Muscle of back (tissue), 13 donors: ENCODE measurements at places on chromosomes 6 and 20. TPM values are rescaled to one million over a fixed set of nuclear protein-coding genes. Genes with fewer than 3 reads are reported as not detected.

DNA sequence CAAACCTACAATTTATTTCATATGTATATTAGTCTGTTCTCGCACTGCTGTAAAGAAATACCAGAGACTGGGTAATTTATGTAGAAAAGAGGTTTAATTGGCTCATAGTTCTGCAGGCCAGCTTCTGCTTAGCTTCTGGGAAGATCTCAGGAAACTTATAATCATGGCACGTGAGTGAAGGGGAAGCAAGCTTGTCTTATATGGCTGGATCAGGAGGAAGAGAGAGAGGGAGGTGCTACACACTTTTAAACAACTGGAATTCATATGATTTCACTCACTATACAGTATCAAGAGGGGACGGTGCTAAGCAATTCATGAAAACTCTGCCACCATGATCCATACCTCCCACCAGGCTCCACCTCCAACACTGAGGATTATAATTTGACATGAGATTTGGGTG is 29.9 kb downstream of the PHACTR2 start:
- DNase-seq, result no peak

GRCh38 chr6:169529931-169530751 is 171.7 kb downstream of the WDR27 start:
- DNase-seq, result peak; percentile 86

- no peak for DNase-seq
These were observed 956.5 kb downstream of the TFAP2A start for GRCh38 chr6:9458424-9458823.

GRCh38 chr6:39444479-39445019 is 122.0 kb upstream of the KCNK16 start:
- no peak for DNase-seq

DNA sequence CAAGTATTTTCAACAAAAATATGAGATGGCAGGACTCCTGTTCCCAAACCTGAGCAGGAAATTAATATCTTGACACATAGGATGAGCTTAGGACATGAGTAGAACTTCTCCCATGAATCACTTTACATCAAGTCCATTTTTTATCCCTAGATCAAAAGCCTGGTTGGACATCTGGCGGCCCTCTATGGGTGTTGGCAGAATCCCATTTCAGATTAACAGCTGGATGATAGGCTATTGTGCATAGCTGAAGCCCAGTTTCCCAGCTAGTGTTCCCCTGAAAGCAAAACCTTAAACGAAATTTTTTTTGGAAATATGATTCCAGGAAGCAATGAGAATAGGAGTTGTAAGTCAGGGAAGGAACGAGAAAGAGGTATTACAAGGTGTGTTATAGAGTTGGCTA is 449.4 kb upstream of the CHD6 start:
- DNase-seq, result no peak

DNA sequence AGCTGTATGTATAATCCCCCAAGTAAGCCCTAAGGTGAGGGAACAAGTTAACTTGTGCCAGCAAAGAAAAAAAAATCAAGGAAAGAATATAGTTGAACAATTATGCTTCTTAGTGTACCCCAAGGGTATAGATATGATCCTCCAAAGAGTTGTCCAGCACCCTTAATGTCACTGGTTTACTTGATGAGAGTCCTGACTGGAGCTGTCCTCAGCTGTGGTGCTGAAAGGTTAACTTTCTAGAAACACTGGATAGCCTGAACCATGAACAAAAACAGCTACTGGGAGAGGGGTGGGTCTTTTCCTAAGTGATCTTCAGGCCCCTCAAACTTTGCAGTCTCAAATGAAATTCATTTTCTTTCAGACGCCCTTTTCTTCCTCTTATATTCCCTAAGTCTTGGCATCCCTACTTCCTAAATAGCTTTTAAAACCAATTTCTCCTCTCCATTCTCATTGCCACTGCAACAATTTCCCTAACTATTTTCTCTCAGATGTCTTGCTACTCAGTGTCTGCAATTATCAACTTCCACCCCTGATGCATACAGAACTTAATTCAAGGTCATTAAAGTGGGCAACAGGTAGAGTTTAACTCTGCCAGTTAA is 83.5 kb upstream of the PROKR2 start:
- peak; percentile 3 for DNase-seq

- DNase-seq, result peak; percentile 54
These were observed 304.0 kb downstream of the TSHZ2 start for GRCh38 chr20:53276143-53276542.

GRCh38 chr20:12012241-12013222 is 94.8 kb downstream of the BTBD3 start:
- DNase-seq, result peak; percentile 13

GRCh38 chr6:38774929-38775707 is 60.0 kb downstream of the DNAH8 start:
- no peak for DNase-seq

GRCh38 chr6:12083763-12084162 is 71.7 kb downstream of the HIVEP1 start:
- DNase-seq, result no peak

- no peak for DNase-seq
These were observed 95.4 kb downstream of the SLC22A23 start for GRCh38 chr6:3361312-3362037.

- no peak for DNase-seq
These were observed 27.6 kb downstream of the ZNF311 start for GRCh38 chr6:28977341-28978132.

- DNase-seq, result peak; percentile 65
These were observed 101.5 kb downstream of the NOL4L start for GRCh38 chr20:32483351-32484224.

GRCh38 chr6:9361749-9362148 is 926.4 kb upstream of the SLC35B3 start:
- no peak for DNase-seq

DNA sequence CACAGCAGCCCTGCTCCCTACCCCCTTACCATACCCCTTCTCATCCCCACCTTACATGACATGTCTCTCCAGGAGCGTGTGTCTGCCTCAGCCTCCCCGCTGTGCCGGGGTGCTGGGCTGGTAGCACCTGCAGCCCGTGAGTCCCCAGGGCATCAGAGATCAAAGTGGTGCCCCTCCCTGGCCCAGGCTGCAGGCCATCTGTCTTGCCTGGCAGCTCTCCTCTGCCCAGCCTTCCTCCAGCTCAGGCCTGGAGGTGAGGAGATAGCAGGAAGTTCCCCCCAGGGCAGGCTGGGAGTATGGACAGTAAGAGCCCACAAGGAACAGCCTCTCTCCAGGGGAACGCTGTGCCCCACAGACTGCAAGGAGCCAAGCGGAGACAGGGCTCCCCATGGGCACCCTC is 35.3 kb downstream of the GRM4 start:
- DNase-seq, result no peak

DNA sequence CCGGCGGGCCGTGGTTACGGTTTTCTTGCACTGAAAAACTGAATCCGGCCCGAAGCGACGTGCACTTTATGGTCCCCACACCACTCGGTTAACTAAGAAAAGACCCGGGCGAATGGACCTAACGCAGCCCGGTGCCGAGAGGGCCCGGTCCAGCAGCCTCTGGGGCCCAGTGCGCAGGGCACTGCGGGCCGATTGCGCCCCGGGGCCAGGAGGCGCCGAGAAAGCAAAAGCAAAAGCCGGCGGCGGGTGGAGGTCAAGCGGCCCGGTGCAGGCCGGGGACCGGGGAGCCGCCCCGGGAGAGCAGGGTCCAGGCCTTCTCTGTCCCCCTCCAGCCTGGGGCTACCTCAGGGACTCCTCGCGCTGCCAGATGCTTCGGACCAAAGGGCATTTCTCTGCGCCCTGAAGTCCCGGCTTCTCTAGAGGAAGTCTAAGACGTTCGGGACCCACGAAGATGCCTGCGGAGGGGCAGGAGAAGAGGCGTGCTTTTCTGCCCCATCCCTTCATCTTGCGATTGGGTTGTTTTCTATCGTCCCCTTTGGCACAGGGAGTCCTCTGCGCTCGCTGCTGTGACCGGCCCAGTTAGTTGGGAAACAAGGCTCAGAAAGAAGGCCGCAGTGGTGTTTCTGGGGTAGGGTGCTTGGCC is 4.4 kb downstream of the FOXF2 start:
- DNase-seq, result no peak

DNA sequence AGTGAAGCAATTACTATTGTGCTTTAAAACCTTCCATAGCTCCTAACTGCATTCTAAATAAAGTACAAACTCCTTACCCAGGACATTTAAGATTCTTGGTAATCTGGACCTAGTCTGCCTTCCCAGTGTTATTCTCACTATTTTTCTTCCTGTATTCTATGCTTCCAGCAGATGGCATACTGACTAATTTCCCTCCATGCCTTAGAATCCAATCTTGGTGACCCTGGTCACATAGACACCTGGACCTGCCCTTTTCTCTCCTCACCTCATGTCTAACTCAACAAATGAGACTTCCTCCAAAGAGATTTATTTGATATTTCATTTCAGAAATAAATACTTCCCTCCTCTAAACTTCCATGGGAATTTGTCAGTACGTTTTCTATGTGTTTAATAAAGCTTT is 25.8 kb downstream of the ROS1 start:
- DNase-seq, result no peak

DNA sequence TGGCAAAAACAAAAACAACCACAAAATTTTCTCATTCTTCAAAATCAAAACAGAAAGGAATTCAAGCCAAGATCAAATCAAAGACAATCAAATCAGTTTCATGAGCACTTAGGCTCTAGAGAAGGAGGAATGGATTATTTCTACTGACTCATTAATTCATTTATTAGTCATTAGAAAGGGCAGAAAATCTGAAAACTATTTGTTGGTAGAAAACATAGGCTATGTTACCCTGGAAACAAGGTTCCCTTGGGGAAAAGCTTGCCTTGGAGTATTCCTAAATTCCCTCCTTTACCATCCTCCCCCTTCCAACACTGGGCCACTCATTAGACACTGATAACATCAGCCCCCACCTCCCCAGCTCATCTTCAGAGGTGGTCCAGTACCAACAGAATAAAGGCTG is 17.5 kb downstream of the KIF16B start:
- DNase-seq, result no peak

DNA sequence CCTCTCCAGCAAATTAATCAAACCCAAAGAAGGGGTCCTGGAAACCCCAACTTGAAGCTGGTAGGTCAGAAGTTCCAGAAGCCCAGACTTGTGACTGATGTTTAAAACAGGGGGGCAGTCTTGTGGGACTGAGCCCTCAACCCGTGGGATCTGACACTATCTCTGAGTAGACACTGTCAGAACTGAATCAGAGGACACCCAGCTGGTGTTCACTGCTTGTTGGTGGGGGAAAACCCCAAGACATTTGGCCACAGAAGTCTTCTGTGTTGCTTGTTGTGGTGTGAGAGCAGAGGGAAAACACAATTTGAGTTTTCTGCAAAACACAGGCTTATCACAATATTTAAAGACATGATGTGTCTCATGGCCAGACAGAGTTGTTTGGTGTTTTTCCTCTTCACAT is 29.9 kb downstream of the KIF13A start:
- no peak for DNase-seq

- peak; percentile 34 for DNase-seq
These were observed 686 bp downstream of the ZGPAT start for GRCh38 chr20:63708301-63709148.

DNA sequence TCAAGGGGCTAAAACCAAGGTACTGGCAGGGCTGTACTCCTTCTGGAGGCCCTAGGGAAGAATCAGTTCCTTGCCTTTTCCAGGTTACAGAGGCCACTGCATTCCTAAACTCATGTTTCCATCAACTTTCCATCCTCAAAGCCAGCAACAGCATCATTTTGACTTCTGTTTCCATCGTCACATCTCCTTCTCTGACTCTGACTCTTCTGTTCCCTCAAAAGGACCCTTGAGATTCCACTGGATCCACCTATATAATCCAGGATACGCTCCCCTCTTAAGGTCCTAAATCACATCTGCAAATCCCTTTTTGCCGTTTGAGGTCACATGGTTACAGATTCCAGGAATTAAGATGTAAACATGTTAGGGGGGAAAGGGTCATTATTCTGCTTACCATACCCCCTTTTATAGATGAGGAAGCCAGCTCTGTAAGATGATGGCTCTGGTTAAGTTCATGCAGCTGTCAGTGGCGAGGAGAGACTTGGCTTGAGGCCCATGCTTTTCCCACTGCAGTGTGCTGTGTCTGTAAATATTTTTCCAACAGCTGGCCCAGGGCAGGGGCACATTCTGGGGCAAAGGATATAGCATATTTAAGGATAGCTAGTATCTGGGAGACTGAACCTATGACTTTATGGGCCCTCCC is 114.6 kb downstream of the TNFRSF21 start:
- DNase-seq, result peak; percentile 83

DNA sequence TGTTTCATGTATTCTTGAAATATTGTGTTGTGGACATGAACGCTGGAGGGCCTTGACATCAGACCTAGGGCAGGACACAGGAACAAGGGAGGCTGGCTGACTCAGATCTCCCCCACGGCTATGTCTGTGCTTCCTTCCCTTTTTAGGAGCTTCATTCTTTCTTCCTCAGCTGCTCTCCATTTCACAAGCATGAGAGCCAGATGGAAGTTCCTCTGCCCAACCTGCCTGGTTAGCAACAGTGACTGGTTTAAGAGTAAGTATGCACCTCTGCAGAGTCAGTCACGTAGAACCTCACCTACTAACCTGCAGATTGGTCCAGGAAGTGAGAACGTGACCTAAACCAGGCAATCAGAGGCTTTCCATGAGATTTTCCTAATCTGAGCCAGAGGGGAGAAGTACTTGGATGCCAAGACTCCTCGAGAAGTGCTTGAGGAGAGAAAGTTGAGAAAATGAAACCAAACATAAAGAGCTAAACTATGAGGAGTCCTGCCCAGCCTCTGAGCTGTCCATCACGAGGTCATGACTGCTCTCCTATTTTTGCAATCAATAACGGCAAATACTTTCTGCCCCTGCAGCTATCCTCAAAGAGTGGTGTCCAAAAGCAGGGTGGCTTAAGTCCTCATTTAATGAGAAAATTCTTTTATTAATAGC is 465.2 kb upstream of the CITED2 start:
- DNase-seq, result peak; percentile 46

DNA sequence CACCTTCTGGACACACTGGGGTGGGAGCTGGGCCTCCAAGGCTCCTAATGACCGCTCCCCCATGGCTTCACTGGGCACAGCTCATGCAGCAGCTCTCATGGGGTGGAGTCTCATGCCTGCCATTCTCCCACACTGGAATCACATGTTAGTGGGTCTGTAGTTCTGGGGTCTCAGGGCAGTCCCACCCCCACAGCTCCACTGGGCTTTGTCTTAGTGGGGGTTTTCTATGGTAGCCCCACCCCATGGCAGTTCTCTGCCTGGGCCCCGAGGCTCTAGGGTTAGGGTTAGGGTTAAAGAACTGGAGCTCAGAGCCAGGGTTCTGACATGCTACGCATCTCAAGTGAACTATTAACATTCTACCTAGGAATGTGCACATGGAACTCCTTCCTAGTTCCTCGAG is 139.0 kb downstream of the PCSK2 start:
- no peak for DNase-seq

DNA sequence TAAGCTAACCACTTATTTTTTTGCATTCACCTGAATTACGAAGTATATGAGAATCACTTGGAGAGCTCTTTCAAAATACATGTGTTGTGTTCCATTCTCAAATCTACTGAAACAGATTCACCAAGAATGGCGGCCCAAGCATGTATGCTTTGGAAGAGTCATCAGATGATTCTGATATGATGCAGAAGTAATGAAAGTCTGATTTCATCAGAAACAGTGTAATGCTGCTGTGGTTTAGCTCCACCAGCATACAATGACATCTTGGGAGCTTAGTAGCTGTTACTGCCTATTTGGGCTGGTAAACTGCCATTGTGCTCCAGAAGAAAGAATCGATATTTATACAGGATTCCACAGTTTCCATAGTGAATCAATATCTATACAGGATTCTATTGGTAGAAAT is 52.9 kb downstream of the UBR2 start:
- no peak for DNase-seq

Gene ATP9A
- polyA plus RNA-seq, result 83.1 TPM

Gene VWA7
- 2.1 TPM for polyA plus RNA-seq

Gene HLA-DMB
- polyA plus RNA-seq, result 3.6 TPM

Gene SLC22A23
- 2.8 TPM for polyA plus RNA-seq

Gene COX4I2
- polyA plus RNA-seq, result 9.0 TPM

Gene SNAP25
- polyA plus RNA-seq, result 3.5 TPM

Gene EBF4
- 5.2 TPM for polyA plus RNA-seq

Gene FAM229B
- 26.8 TPM for polyA plus RNA-seq

Gene SPTLC3
- 4.3 TPM for polyA plus RNA-seq
